ENCODE measurements at places on chromosomes 5 and 9. TPM values are rescaled to one million over a fixed set of nuclear protein-coding genes. Genes with fewer than 3 reads are reported as not detected.

DNA sequence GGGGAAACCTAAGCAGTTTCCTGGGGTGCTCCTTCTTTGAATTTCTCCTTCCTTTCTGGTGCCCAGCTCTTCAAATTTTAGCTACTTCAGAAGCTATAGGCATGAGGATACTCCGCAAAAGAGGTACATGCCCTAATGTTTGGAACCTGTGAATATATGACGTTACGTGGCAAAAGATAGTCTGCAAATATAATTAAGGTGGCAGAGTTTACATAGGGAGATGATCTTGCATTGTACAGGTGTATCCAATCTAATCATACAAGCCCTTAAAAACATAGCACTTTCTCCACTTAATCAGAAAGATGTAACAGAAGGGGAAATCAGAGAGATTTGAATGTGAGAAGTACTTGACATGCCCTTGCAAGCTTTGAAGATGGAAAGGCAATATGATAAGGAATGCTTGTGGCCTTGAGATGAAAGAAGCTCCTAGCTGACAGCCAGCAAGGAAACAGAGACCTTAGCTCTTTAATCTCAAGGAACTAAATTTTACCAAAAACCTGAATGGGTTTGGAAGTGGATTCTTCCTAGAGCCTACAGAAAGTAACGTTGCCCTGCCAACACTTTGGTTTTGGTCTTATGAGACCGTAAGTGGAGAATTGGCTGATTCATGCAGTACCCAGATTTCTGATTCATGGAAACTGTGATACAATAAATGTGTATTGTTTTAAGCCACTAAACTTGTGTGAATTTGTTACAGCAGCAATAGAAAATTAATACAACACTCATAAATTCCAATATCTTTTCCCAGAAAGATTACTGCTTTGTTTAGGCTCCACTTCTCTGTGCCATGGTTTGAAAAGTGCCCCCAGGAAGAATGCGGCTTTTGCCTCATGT is 268.4 kb downstream of the FAM170A start:
- no peak overlapping the region for H3K4me3 ChIP-seq
- no peaks in the 10 kb centered on the region for H3K36me3 ChIP-seq
- no peak overlapping the region for H3K27ac ChIP-seq
- no peaks in the 10 kb centered on the region for H3K27me3 ChIP-seq
- H3K4me1 ChIP-seq, result no peaks in the 10 kb centered on the region
- DNase-seq, result no peak

DNA sequence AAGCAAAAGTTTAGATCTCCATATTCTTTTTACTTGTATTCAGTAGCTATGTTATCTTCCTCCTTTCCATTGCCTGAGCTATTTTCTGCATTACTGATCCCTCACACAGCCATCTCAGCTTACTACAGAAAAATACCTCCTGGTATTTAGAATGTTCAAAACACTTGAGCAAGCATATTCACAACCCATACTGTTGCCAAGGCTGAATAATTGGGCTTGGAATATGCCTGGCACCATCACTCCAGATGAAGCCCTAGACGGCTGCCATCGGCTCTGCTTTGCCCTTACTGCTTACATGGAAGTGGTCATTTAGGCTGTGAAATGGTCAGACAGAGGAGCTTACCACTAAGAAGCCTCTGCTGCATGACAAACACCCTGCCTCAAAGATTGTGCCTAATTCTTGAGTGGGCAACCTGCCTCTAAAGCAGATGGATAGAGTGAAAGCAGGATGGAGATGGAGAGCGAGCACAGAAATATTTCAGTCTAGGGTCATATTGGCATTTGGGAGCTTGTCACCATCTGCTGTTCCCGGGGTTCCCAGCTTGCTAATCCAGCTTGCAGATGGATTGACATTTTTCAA is 92.5 kb upstream of the TAS2R1 start:
- H3K4me1 ChIP-seq, result no peaks in the 10 kb centered on the region
- H3K27ac ChIP-seq, result no peak overlapping the region
- H3K36me3 ChIP-seq, result no peaks in the 10 kb centered on the region

- H3K36me3 ChIP-seq, result no peaks in the 10 kb centered on the region
- no peaks in the 10 kb centered on the region for H3K4me1 ChIP-seq
- H3K27ac ChIP-seq, result no peak overlapping the region
- DNase-seq, result no peak
- no peaks in the 10 kb centered on the region for H3K27me3 ChIP-seq
- H3K4me3 ChIP-seq, result no peak overlapping the region
Measured at GRCh38 chr9:107732781-107733522, 243.4 kb upstream of the KLF4 start.

MYORG gene
- total RNA-seq, result 5.0 TPM

LAMC3 gene
- 12.3 TPM for total RNA-seq

PRDM9 gene
- total RNA-seq, result not detected

- H3K36me3 ChIP-seq, result no peaks in the 10 kb centered on the region
- H3K4me3 ChIP-seq, result no peak overlapping the region
- H3K27ac ChIP-seq, result no peak overlapping the region
- no peak for DNase-seq
- H3K27me3 ChIP-seq, result no peaks in the 10 kb centered on the region
Measured at GRCh38 chr5:6989230-6989629, 276.0 kb downstream of the TENT4A start.

GRCh38 chr9:106421772-106422171 is 441.2 kb upstream of the ZNF462 start:
- no peaks in the 10 kb centered on the region for H3K27me3 ChIP-seq
- H3K4me3 ChIP-seq, result no peak overlapping the region
- H3K36me3 ChIP-seq, result no peaks in the 10 kb centered on the region
- no peak overlapping the region for H3K27ac ChIP-seq

DNA sequence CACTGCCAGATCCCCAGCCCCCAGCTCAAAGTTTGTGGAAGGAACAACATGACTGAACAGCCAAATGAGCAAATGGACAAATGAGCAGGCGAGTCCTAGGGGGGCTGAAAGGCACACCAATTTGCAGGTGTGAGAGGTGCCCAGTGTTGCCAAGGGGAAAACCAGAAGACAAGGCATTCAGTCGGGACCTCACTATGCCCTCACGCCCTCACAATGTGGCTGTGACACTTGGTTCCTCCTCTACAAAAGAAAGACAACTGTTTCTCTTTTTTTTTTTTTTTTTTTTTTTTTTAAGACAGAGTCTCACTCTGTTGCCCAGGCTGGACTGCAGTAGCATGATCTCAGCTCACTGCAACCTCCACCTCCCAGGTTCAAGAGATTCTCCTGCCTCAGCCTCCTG is 28.0 kb downstream of the TNIP1 start:
- H3K36me3 ChIP-seq, result no peaks in the 10 kb centered on the region
- no peak for DNase-seq
- no peak overlapping the region for H3K27ac ChIP-seq
- H3K27me3 ChIP-seq, result no peaks in the 10 kb centered on the region
- H3K4me3 ChIP-seq, result no peak overlapping the region
- H3K4me1 ChIP-seq, result no peaks in the 10 kb centered on the region

GRCh38 chr9:106637486-106637885 is 225.5 kb upstream of the ZNF462 start:
- H3K27me3 ChIP-seq, result no peaks in the 10 kb centered on the region
- H3K4me1 ChIP-seq, result no peaks in the 10 kb centered on the region
- no peak overlapping the region for H3K4me3 ChIP-seq
- no peak for DNase-seq
- H3K27ac ChIP-seq, result no peak overlapping the region

- H3K4me1 ChIP-seq, result no peaks in the 10 kb centered on the region
- no peak overlapping the region for H3K27ac ChIP-seq
- no peak for DNase-seq
Measured at GRCh38 chr9:4743131-4743875, 2.3 kb upstream of the AK3 start.

DNA sequence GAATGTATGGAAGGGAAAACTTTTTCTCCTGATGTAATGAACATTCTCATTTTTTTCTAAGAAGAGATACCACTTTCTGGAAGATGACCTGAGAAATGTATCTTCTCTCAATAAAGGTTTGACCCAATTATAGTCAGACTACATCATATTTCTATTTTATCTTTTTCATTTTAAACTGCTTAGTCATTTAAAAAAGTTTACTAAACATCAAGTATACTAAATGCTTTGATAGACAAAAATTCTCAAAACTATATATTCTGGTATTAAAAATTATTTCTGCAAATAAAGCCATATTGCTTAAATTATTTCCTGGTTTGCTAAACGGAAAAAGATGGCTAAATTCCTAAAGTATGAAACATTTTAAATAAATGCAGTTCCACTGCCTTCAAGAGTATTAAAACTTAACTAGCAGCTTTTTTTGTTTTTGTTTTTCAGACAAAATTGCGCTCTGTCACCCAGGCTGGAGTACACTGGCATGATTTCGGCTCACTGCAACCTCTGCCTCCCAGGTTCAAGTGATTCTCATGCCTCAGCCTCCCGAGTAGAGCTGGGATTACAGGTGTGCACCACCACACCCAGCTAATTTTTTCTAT is 37.1 kb downstream of the FBXW11 start:
- no peak for DNase-seq
- H3K27me3 ChIP-seq, result no peaks in the 10 kb centered on the region
- H3K27ac ChIP-seq, result no peak overlapping the region
- H3K4me1 ChIP-seq, result peaks cover 9% of the 10 kb centered on the region
- no peaks in the 10 kb centered on the region for H3K36me3 ChIP-seq
- H3K4me3 ChIP-seq, result no peak overlapping the region

ADGRV1 gene
- 62.3 TPM for total RNA-seq

DNA sequence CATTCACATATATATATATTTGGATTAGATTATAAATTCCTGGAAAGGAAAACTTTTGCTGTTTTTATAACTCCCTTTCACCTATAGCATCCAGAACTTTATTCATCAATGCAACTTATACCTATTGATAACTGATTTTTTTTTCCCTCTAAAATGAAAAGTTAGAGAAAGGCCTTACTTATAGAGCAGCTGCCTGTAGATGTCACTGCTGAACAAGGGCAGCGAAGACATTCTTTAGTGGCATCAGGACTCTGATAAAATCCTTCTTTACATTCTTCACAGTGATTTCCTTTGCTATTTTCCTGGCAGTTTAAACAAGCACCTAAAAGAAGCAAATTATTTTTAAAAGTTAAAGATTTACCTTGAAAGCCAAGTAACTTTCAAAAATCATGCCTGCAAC is 32.3 kb upstream of the CDK5RAP2 start:
- no peaks in the 10 kb centered on the region for H3K27me3 ChIP-seq
- H3K4me1 ChIP-seq, result no peaks in the 10 kb centered on the region
- no peaks in the 10 kb centered on the region for H3K36me3 ChIP-seq
- DNase-seq, result no peak
- no peak overlapping the region for H3K27ac ChIP-seq
- H3K4me3 ChIP-seq, result no peak overlapping the region

DNA sequence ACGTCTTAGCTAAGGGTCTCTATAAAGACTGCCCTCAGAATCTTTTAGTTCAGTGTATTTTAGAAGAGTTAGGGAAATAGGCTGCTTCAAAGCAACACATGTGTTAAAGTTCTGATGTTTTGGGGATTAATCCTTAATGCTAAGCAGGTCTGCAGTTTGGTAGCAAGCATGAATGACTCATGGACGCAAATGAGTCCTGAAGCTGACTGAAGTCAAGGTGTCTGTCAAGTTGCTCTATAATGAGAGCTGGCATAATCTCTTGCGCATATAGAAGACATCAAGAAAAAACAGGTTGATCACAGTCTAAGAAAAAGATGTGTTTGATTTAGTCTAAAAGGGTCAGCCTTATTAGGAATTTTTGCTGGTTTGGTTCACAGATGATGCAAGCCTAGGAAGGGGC is 630.1 kb downstream of the CDH12 start:
- H3K36me3 ChIP-seq, result no peaks in the 10 kb centered on the region
- DNase-seq, result no peak

SVEP1 gene
- total RNA-seq, result 0.36 TPM

GRCh38 chr5:74016373-74016772 is 390.4 kb downstream of the ARHGEF28 start:
- no peaks in the 10 kb centered on the region for H3K36me3 ChIP-seq
- no peaks in the 10 kb centered on the region for H3K4me1 ChIP-seq
- H3K4me3 ChIP-seq, result no peak overlapping the region
- no peak overlapping the region for H3K27ac ChIP-seq
- no peak for DNase-seq

DNA sequence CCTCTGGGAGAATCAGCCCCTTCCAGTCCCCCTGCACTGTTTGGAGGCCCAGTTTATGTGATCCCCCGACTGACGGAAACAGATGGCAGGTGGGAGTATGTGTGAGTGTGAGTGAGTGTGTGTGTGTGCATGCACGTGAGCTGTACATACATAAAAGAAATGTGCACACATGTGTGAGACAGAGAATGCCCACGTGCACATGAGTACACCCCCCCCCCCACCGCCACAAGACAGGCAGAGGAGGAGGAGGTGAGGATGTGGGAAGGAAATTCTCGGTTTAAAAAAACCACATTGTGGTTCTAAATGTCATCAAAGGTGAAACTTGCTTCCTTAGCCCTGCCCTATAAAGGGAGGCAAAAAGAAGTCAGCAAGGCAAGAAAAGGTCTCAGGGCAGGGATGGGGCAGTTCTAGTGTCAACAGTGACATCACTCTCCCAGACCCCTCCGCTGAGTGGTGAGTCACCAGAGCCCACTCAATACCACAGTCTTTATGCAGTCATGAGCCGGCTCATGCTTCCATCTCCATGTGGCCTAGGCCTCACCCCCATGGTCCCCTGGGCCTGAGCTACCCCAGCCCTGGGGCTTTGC is 79.2 kb upstream of the HSPA9 start:
- no peaks in the 10 kb centered on the region for H3K4me1 ChIP-seq
- H3K36me3 ChIP-seq, result no peaks in the 10 kb centered on the region
- no peak overlapping the region for H3K27ac ChIP-seq
- H3K4me3 ChIP-seq, result no peak overlapping the region
- no peak for DNase-seq
- no peaks in the 10 kb centered on the region for H3K27me3 ChIP-seq

DNA sequence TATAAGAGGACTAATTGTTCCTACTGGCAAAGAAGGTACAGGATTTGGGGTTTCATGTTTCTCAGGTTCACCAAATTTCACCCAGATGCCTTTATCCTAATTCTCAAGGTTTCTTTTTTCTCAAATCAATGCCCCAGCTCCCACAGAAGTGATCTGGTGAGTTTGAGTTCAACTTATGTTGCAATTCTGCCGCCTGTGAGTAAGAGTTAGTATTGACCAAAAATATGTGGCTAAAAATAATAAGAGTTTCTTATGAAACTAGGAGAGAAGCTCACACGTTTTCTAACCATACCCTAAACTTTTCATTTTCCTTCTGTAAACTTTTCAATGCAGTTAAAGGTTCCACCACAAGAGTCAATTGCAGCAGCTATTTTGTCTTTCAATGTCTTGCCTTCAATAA is 15.1 kb downstream of the SLCO6A1 start:
- H3K27me3 ChIP-seq, result no peaks in the 10 kb centered on the region
- no peak overlapping the region for H3K27ac ChIP-seq
- no peak overlapping the region for H3K4me3 ChIP-seq
- H3K36me3 ChIP-seq, result no peaks in the 10 kb centered on the region
